ENCODE measurements at places on chromosomes 4 and X.

DNA sequence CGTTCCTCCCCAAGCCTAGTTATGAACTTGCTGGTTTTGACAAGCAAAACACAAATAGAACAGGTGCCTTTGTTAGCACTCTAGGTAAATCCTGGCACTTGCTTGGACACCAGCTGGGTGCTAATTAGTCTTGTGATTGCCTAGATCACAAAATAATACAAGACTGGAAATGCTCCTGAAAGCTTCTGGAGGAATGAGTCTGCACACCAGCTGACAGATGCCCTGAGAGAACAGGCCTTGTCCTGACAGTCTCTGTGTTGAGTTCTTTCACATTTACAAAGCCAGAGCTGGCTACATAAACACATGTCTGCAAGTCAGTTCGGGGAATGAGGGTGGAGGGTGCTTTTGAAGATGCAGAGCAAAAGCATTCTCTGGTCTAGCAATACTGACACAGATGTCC, 93.8 kb downstream of the ELOVL6 start:
- no peak for DNase-seq

- no peak for DNase-seq
Measured at GRCh38 chr4:97525236-97525635, 618.0 kb downstream of the STPG2 start.

DNA sequence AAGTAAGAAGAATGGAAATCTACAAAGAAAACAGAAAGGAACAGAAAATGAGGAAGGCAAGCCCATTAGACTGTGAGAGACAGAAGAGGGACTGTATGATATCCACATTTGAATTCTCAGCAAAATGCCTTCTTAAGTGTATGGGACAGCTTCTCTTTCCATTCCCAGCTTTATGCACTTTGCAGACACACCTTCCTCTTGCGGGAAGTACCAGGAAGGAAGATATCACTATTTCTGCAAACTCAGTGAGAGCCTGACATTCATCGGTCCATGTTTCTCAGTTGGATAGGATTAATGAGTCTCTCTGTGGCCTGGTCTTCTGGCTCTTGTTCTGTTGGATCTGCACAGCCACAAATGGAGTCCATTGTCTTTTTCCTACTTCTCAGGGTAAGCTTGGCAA, 31.6 kb upstream of the DHX15 start:
- no peak for DNase-seq

GRCh38 chrX:48676893-48677270, 6.7 kb upstream of the WAS start:
- DNase-seq, result peak; percentile 23

GRCh38 chrX:100216083-100216482, 194.0 kb downstream of the PCDH19 start:
- DNase-seq, result no peak

DNA sequence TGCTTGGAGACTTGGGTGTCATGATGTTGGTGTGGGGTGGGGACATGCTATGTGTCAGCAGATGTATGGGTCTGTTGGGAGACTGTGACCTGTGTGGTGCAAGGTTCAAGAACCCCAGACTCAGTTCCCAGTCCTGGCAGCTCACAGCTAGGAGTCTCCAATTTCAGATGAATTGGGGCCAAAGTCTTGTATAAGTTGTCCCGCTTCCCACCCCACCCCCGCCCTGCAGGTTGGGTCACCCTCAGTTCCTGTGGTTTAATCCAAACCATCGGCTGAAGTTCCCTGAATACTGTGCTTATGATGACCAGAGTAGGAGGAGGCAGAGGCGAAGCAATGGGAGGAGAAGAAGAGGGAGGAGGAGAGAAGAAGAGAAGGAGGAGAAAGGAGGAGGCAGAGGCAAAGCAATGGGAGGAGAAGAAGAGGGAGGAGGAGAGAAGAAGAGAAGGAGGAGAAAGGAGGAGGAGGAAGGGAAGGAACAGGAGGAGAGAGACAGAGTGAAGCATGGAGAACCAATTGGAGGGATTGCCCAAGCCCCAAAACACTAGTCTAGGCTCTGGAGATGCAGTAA, 112.6 kb downstream of the EFNB1 start:
- DNase-seq, result no peak

- no peak for DNase-seq
Measured at GRCh38 chrX:113804291-113804690, 779.6 kb upstream of the HTR2C start.

DNA sequence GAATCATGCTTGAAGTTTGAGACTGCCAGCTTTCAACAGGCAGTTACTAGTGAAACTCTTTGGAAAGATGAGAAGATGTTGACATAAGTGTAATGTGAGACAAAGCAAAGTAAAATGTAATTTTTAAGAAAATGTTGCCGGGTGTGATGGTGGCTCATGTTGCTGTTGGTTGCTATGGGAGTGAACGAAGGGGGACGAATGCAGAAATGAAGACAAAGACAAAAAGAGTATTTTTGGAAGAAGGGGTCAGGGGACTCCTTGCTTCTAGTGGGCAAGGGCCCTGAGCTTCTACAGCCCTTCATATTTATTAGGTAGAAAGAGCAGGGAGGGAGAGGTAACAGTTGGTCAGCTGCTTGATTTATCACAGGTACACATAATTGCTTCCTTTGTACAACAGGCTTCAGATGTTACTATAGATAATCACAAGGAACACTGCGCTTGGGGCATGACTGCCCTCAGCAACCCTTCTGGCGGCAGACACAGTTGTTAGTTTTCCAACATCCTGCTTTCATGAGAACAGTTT, 11.9 kb upstream of the UGDH start:
- no peak for DNase-seq

DNA sequence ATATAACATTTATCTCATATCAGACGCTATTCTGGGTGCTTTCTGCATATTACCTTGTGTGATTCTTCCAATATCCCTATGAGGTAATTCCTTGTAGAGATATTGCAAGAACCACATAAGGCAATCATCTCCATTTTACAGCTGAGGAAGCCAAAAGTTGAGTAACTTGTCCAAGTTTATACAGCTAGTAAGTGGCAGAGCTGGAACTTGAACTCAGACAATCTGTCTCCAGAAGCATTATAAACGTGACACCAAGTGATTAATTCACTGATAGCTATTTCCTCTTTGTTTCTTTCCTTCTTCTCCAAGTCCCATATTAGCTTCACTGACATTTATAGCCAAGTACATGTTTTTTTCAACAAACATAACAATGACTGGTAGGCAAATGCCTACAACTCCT, 7.3 kb downstream of the EMCN start:
- no peak for DNase-seq

GRCh38 chr4:17055788-17056187, 157.3 kb upstream of the LDB2 start:
- no peak for DNase-seq

DNA sequence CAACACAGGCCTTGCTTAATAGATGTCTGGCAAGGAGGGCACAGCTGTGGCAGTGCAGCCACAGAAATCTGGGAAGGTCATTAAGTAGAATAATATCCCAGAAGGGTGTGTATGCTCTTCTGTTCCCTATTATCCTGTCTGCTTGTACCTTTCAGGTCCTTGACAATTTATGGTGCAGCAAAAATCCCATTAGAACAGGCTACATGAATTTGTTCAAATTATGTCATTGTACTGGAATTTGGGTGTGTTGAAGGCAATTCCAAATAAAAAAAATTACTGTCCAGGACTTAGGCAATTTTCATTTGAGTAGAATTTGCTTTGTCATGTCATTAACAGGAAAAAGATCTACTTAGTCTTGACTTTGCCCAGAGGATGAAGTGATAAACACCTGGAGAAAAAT, 192.1 kb downstream of the IDS start:
- DNase-seq, result no peak

DNA sequence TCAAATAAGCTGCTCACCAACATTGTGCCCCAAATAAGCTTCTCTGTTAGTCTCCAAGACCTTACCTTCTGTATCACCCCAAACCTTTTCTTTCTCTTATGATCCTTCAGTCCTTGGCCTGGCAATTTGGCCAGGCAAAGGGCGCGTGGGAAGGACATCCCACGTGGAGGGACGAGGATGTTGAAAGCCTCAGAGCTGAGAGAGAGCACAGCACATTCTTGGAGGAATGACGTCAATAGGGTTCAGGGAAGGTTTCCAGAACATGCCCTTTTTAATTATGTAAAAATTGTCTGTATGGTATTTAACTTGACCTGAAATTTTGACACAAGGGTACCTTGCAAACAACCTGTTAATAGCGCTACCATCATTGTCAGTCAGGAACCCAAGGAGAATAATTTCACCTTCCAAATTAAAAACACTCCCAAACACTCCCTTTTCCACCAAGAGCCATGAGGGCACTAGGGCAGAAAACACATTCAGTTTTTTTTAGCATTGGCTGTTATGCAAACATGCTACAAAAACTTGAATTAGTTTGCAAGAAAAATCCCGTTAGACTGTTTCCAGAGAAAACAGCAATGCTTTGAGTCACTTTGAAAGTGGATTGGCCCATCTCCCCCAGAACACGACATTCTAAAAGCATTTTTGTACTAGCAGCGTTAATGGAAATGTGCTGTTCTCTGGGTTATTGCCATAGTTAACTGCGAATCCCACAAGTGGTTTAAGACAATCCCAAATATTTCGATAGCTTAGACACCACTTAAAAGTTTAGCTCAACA, 183.2 kb upstream of the PUDP start:
- no peak for DNase-seq

DNA sequence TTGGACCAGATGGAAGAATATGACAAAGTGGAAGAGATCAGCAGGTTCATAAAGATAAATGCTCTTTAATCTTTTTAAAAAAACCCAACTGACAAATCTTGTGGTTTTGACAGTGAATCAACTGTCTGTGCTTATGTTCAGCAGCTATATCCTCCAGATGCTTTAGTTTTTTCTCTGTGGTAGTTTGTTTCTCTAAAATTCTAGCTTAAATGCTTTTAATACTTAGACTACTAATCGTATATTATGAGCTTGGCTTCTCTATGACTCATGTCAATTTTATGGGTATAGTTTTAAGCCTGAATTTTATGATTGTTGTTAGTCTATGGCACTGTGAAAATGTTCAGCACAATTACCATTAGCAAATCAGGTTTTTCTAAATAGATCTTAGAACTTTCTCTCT, 12.9 kb downstream of the HHIP start:
- DNase-seq, result no peak

GRCh38 chr4:172980219-172980618, 188.4 kb upstream of the GALNT7 start:
- DNase-seq, result no peak

GRCh38 chr4:144715230-144715629, 69.3 kb downstream of the HHIP start:
- no peak for DNase-seq

DNA sequence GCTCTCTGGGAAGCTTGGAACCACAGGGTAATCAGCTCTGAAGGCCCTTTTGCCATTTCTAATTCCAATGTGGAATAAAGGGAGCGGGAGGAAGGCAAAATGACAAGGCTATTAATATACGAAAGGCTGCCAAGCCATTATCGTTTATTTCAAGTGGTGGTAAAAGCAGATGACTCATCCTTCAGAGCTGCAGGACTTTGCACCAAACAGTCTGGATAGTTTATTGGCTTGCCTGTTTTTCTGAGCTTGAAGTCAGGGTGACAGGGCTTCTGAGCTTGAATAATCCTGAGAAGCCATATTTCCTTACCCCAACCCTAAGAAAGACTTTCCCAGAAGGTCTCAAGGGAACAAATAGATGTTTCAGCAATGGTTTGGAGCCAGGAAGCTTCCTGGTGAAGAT, 7.7 kb upstream of the GABRE start:
- no peak for DNase-seq

GRCh38 chr4:7202411-7202810, 10.1 kb downstream of the SORCS2 start:
- DNase-seq, result no peak

GRCh38 chr4:101332424-101332823, 14.9 kb downstream of the PPP3CA start:
- DNase-seq, result no peak

GRCh38 chr4:40682290-40683101, 52.8 kb upstream of the RBM47 start:
- no peak for DNase-seq

DNA sequence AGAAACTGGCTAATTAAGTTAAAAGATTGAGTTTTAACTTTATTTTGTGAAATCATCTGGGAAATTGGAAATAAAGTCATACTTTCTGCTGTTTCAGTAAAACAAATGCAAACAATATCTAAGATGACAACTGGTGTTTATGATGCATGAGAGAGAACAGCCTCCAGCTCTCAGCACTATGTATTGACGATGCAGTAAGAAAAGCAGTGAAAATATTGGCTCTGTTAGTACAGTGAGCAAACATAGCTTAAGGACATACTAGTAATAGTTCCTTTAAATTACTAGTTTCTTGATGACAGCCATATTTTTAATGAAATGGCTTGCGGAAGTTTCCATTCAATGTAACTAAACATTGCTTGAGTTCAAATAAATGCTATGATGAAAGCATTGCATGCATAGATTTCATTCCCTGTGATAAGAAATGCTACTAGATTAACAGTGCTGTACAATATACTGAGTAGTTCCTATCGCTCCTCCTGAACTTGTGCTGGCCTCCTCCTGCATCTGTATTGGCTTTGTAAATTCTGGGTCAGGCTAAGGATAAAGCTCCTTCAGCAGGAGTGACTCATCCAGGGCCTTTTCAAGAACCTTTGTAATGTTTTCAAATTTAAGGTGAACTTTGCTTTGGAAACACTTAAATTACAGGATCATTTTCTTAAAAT, 11.6 kb downstream of the ARHGAP24 start:
- DNase-seq, result no peak

DNA sequence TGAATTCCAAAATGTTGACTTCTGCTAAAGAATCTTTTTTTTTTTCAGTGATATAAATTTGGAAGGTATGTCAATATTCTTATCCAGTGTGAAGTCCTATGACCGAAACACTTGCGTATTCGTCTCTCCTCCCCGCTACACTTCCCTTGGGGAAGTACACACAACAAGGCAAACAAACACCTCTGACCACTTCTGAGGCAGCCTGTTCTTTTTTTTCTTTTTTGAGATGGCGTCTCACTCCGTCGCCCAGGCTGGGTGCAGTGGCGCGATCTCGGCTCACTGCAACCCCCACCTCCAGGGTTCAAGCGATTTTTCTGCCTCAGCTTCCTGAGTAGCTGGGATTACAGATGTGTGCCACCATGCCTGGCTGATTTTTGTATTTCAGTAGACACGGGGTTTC, 78.1 kb upstream of the DHRSX start:
- DNase-seq, result no peak

DNA sequence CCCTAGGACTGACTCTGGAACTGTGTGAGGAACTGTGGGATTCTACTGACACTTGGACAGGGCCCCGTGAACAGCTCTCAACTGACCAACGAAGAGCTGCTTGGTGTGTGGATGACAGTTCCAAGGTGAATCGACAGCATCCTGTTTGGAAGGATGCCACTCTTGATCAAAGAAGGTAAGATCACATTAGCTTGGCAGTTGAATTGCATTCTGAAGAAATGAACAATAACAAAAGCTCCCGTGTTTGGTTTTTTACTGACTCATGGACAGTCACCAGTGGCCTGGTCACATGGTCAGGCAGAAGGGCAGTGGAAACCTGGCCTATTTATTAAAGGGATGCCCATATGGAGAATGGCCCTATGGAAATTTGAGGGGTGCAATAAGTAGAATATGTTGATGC, 33.1 kb upstream of the GPR34 start:
- no peak for DNase-seq

DNA sequence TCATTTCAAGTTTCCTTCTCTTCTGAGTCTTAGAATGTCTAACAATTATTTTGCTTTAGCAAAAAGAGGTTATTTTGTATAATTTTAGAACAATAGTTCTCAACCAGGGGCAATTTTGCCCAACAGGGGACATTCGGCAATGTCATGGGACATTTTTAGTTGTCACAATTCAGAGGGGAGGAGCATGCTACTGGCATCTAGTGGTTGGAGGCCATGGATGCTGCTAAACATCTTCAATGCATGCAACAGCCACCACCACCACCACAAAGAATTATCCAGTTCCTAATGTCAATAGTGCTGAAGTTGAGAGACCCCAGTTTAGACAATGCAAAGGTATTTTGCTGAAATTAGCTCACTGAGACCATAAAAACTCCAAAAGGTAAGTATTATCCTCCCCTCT, 122.5 kb downstream of the ARHGAP6 start:
- no peak for DNase-seq

Measured in CD4-positive, alpha-beta T cell treated with Interleukin-12 subunit alpha and Interleukin-12 subunit beta, for 1 hour (primary cell).